ENCODE measurements at places on chromosomes 6 and 20. TPM values are rescaled to one million over a fixed set of nuclear protein-coding genes. Genes with fewer than 3 reads are reported as not detected.

Gene BTN1A1
- polyA plus RNA-seq = 0.15 TPM

Gene NEURL2
- polyA plus RNA-seq = 3.8 TPM

Gene RIPPLY2
- 0.67 TPM for polyA plus RNA-seq

Gene STXBP5
- 25.0 TPM for polyA plus RNA-seq

Gene DEF6
- 9.5 TPM for polyA plus RNA-seq

Gene HIVEP2
- 2.7 TPM for polyA plus RNA-seq

Data from small intestine (tissue), 16 donors.